Esophagus mucosa (tissue), 1 donor: ENCODE measurements at places on chromosomes 16 and 17. TPM values are rescaled to one million over a fixed set of nuclear protein-coding genes. Genes with fewer than 3 reads are reported as not detected.

LRRC37A gene
- total RNA-seq = 1.4 TPM

PMFBP1 gene
- 2.0 TPM for total RNA-seq

GRB7 gene
- total RNA-seq = 45.3 TPM

SLFN12L gene
- total RNA-seq = 0.40 TPM

LGALS9B gene
- 14.3 TPM for total RNA-seq

CCDC200 gene
- not detected for total RNA-seq

PMP22 gene
- total RNA-seq = 6.3 TPM

PYDC1 gene
- not detected for total RNA-seq

MEOX1 gene
- 1.2 TPM for total RNA-seq

VPS35 gene
- 71.8 TPM for total RNA-seq

CBFA2T3 gene
- 1.1 TPM for total RNA-seq

PHB1 gene
- total RNA-seq = 141 TPM

SMIM5 gene
- 10.1 TPM for total RNA-seq

CA4 gene
- 0.36 TPM for total RNA-seq

SLFN14 gene
- not detected for total RNA-seq

EMP2 gene
- 208 TPM for total RNA-seq
